ENCODE measurements at places on chromosomes 5 and 9.

DNA sequence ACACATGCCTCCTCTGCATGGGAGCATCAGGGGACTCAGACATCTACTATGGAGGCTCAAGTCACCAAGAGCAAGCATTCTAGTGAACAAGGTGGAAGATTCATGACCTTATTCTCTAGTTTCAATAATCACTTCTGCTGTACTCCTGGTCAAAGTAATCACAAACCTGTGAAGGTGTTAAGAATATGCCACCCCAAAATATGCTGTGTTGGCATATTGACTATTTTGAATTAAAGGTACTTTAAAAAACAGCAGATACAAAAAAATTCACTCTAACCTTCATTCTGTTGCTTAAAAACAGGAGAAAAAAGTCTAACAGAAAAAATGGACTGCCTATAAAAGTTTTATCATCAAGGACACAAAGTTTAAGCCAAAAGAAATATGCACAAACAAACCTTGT, 607.8 kb upstream of the TYRP1 start:
- DNase-seq, result no peak

GRCh38 chr9:111298731-111299598, 31.1 kb downstream of the OR2K2 start:
- peak; percentile 8 for DNase-seq

DNA sequence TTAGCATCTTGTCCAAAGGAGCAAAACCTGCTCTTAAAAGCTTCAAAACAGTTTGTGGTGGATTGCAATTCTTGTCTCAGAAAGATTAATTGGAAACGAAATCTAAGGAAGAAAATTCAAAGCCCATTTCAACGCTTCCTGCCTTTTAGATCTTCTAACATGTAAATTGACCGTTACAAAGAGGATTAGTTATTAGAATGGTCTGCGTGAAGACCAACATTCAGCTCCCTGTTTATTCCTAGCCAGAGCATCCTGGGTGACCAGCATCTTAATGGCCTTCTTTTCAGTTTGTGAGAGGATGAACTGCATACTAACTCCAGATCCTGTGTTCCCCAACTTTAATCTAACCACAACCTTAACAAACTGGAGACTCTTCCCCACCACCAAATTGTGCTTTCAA, 109.9 kb upstream of the SLC1A3 start:
- no peak for DNase-seq

GRCh38 chr9:111102793-111103464, 64.7 kb upstream of the LPAR1 start:
- no peak for DNase-seq

DNA sequence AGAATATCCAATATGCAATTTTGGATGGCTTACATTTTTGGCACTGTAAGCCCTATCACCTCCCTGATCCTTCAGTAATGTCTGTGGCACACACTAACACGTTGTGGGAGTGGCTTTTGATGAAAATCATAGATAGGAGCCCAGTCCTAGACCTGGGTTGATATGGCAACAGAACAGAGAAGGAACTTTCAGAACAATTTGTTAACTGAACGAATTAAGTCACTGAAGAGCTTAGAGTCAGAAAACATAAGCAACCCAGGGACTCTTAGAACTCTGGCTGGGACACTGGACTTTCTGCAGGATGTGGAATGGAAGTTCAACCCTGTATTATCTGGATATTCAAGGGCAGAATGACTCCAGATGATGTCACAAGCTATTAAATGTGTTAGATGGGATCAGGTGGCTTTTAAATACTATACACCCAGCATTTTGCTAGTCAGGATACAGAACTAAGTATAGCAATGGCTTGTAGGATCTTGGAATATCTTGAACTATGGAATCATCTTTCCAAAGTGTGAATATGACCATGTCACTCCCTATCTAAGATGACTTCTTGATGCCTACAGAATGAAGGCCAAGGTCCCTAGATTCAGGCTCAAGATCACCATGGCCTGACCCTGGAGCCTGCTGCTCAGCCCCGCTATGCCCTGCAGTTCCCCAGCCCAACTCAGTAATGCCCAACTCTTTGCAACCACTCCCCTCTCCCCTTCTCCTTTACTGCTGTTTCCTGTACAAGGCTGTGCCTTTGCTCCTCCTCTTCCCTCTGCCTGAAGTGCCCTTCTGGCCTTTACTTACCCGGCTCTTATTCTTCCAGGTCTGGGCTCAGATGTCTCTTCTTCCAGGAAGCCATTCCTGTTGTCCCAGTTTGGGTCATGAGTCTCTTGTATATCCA, 42.8 kb downstream of the VLDLR start:
- DNase-seq, result no peak

DNA sequence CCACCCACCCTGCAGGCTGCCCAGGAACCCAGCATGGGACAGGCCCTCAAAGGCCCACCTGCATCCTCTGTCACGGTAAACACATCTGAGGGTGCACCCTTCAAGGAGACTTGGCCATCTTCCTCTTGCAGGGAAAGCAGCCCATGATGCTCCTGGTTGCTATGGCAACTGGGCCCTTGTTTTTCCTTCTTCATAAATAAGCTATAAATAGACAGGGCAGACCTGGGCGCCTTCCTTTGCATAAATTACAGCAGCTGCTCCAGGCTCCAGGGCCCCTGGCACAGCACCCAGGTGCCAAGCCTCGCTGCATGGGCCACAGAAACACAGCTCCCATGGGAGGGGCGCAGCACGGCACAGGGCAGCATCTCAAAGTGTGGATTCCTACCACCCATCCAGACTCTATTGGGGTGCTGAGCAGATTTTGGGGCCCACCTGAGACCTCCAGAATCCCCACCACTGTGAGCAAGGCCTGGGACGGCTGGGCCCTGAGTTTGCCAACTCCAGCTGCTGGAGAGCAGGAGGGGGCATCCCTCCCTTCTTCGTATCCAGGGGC, 5.8 kb upstream of the PSMB7 start:
- no peak for DNase-seq

DNA sequence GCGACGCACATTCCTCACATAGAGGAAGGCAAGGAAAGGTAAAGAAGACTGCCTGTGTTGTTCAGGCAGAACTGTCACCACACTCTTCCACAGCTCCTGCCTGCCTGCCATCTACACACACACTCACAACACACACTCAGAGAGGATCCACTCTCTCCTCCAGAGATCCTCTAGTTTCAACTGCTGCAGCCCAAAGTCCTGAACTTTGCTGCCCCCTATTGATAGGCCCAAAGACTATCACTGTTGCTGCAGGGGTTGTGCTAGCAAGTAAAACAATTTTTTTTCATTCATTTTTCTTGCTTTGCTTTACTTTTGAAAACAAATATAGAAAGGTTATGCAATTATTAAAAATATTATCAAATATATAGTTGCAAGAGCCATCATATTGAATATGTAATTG, 5.9 kb upstream of the CFAP90 start:
- DNase-seq, result no peak

All from GM18507 (cell line).